ENCODE measurements at places on chromosomes 6 and 20.

GRCh38 chr6:29637247-29637646 is 4.3 kb upstream of the GABBR1 start:
- DNase-seq: no peak

DNA sequence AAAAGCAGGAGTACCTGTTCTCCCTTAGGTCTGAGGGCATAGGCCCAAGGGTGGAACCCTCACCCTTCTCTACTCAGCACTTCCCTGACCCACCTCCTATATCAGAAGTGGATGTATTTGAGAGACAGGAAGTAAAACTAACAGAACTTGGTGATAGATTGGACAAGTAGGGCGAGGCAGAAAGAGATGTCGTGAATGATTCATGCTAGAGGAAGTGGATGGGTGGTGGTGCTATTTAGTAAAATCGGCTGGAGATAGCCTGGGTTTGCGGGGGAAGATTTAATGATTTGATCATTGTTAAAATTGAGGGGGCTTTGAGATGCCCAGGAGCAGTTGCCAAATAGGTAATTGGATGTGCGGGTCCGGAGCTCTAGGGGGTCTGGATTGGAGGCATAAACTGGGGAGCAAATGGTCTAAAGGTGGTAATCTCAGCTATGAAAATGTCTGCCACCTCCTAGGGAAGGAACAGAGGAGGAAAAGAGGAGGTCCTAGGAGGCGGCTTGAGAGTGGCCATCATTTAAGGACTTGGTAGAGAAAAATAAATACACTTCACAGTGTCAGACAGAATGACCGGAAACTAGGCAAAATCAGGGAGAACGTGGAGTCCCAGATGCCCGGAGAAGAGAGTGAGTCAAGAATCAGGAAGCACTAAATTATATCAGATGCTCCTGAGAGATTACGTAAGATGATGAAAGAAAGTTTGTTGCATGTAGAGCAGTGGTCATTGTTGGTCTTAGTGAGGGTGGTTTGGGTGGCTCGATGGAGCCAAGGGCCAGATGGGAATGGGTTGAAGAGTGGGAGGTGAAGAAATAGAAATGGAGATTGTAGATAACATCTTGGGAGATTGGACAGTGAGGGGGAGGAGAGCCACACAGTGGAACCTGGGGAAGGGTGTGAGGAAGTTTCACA is 142.0 kb downstream of the CEP57L1 start:
- no peak for DNase-seq

DNA sequence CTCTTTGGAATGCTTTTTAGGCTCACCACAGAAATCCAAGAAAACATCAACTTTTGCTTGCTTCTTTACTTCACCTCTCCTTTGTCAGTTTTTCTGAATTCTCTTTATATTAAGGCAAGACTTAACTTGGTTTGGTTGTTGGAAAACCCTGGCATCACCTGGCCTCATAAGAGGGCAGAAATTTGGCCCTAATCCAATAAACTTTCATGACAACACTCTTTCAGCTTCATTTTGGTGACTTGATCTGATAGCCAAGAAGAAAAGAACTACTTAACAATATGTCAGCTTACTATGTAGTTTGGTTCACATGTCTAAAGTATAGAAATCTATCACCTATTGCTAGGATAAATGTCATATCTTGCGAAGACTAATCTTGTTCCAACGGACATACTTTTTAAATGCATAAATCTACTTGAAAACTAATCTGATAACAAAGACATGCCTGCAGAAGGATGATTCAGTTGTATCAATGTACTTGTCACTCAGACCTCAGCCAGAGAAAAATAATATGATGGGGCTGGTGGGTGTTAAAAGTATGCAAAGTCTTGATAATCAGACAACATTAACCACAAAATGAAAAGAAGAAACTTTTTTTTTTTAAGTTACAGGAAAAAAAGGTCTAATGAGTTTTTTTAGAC is 19.3 kb upstream of the HBS1L start:
- no peak for DNase-seq

DNA sequence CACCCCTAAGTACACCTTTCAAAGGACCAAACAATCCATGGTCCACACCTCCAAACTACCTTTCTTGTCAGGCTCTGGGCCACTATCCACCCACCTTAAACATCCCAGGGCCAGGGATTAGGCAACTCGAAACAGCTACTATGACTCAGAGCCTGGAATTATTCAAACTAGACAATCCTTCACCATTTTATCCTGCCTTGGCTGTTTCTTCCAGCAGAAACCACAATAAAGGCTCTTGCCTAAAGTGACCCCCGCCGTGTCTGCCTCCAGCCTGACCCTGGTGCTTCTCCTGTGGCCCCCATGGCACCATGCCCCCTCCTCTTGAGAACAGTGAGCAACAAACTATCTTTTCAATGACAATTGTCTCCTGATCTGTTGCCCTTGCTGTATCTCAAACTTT is 195.5 kb downstream of the EPM2A start:
- no peak for DNase-seq

DNA sequence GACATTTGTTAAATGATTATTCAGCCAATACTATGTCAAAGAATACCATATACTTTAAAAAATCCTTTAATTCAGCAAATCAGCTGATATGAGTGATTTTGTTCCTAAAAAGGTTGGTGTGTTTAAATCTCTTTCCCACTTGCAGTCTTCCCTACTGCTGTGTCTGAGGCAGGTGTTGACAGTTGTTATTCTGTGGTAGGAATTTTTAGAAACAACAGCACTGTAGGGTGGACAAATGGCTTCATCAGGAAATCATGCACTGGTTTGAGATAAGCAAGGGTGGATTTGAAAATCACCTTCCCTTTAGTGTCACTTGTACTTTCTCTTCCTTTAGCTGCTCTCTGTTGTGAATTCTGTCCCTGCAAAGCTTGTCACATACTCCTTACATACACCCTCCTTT is 213.7 kb upstream of the SGK1 start:
- DNase-seq: no peak

DNA sequence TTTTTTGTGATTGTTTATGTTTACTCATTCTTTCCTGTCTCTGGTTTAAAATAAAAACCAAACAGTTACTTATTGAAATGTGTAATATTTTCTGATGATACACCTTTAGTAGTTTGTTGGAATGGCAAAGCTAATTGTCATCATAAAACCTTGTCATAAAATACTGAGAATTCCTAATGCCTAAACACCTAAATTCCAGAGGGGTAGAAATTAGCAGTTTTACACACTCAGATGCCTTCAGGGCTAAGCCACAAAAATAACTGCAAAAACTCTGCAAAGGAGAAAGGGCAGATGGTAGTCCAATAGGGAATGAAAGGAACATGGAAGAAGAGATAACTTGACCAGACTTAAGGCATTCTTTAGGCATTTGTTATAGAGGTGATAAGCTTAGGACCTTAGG is 30.3 kb downstream of the FAM83B start:
- no peak for DNase-seq

DNA sequence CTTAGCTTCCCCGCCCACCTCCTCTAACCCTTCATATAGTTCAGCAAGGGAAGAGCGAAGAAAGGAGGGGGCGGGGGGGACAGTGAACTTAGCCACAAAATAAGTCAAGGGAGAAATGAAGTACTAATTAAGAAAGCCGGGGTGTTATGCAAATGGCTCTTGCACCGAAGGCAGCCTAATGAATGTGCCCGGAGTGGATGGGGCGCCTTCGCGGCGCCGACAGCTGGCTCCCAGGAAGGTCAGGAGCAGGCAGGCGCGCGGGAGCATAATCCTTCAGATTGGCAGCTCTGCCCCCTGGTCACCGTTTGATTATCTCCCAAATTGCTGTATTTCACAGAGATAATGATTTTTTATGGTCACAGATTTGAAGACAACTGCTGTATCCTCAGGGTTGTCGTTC is 395.1 kb downstream of the TFAP2B start:
- no peak for DNase-seq

DNA sequence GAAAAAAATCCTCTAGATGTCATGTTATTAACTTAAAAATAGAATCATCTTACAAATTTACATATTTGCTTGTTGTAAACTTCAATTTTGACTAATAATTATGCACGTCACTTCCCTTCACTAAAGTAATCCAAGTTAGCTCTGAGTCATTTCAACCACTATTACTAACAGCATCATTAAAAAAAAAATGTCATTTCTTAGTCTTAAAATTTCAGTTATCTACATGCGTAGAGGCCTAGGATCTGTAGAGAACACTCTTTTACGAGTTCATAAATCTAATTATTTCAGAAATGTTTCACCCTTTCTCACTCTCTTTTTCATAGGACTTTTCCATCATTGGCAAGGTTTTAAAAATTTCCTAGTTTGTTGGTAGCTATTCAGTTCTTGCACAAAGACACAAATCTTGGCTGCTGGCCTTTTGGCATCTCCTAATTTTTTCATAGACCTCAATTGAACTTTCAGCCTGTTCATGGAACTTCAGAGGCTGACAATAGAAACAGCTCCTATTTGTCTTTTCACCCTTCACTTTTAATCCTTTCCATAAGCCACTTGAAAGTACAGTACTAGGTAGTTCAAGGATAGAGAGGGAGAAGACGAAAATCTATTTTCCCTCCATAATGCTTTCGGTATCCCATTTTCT is 61.5 kb downstream of the OGFRL1 start:
- no peak for DNase-seq

GRCh38 chr20:45959126-45959525 is 12.9 kb downstream of the ZNF335 start:
- DNase-seq: no peak

- DNase-seq: peak; percentile 100
These were observed at the start of gene RPS6KA2 for GRCh38 chr6:166627033-166627874. RPS6KA2 (minus strand) TSS chr6:166627251; CDS start chr6:166627019, 232 bp downstream.

GRCh38 chr20:22243067-22243466 is 341.3 kb downstream of the FOXA2 start:
- DNase-seq: no peak

DNA sequence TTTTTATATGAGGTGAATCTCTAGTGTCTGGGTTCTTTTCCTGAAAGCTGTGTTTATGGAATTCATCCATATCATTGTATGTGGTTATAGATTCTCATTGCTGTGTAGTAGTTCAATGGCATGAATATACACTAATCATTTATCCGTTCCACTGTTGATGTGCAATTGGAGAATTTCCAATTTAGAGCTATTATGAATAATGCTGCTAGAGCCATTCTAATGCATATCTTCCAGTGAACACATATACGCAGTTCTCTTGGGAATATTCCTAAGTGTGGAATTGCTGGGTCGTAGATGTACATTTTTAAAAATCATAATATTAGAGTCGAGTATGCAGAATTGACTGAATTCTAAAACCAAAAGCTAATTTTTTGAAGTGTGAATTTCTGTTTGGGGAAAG is 327.5 kb upstream of the JAG1 start:
- DNase-seq: no peak

GRCh38 chr6:98094696-98095095 is 739.7 kb upstream of the POU3F2 start:
- DNase-seq: no peak

GRCh38 chr6:14206391-14206790 is 88.8 kb downstream of the CD83 start:
- DNase-seq: no peak

DNA sequence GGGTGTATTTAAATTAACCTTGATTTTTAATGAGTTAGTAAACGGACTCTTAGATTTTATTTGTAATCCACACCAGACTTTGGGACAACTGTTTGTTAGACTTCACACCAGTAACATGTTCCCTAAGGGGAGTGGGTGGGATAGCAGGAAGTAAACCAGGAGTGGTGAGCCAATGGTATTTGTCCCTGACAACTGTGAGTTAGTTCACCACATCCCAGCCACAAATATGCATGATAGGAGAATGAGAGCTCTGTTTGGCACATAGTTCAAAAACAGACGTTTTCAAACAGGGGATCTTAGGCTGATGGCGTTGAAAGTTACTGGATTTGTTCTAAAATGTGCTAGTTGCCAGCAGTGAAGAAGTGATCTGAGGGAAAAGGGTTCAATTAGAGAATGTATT is 18.7 kb upstream of the COL10A1 start:
- no peak for DNase-seq

DNA sequence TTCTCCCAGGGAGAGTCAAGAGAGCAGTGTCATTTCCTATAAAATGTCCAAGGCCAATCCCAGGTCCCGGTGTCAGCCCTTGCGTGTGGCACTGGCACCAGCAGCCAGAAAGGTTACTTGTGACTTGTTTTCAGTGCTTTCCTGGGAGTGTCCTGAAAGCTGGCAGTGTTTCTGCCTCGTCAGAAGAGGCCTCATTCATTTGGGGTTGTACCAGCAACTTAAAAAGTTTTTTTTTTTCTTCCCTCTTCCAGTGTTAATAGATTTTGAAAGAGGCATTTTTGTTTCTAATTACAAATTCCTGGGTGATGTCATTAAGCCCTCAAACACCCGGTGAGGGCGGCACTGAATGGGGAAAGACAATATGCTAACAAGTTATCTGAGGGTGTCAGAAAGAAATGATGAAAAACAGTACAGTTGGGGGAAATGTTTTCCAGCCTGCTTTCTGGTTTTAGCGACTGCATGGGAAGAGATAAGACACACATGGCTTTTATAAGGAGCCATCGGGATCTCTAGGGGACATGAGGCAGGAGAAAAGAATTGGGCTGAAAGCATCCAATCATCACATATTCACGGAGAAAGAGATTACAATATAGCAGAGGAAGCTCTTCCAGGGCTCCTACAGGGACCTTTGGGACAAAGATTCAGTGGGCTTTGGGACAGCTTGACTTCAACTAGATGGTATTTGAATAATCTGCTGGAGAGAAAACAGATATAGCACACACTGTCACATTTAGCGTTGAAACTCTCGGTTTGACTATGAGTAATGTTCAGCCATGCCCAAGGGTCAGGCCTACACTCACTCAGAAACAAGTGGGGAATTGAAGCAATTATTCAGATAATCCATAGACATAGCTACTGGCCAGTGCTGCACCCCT is 153.0 kb downstream of the BCAS1 start:
- peak; percentile 44 for DNase-seq

- no peak for DNase-seq
These were observed 191.5 kb upstream of the RNF217 start for GRCh38 chr6:124770784-124771183.

DNA sequence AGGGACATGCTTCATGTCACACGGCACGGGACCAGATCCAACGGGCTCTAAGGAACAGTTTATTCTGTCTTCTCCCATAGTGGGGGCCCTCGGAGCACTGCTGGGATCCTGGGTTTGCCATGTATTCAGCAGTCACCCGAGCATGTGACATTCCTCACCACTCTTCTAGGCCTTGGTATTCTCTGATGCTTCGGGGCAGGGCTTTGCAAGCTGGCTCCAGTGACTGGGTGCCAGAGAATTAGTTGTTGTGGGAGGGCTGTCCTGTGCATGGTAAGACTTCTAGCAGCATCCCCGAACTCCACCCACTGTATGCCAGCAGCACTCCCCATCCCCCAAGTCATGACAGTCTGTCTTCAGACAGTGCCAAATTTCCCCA is 5.4 kb downstream of the CCN5 start:
- no peak for DNase-seq

GRCh38 chr20:17892189-17892938 is 76.2 kb downstream of the SNX5 start:
- no peak for DNase-seq

GRCh38 chr6:121112356-121112755 is 221.9 kb downstream of the TBC1D32 start:
- no peak for DNase-seq

- DNase-seq: no peak
These were observed 3.6 kb downstream of the TBCC start for GRCh38 chr6:42742116-42742894.
